Uterine smooth muscle cell (primary cell): ENCODE measurements at places on chromosomes 7 and 10. TPM values are rescaled to one million over a fixed set of nuclear protein-coding genes. Genes with fewer than 3 reads are reported as not detected.

Gene NSUN6
- 10.6 and 14.1 TPM in 2 replicates for total RNA-seq

Gene LIPJ
- total RNA-seq: not detected in 2 replicates

Gene ZNF853
- total RNA-seq: 1.2 and 3.9 TPM in 2 replicates

Gene CFAP69
- total RNA-seq: 4.4 and 6.2 TPM in 2 replicates

Gene SPDYE9
- total RNA-seq: not detected in 2 replicates

Gene AKAP9
- 56.4 and 60.6 TPM in 2 replicates for total RNA-seq

Gene TLX1
- total RNA-seq: not detected in 2 replicates

Gene OR13A1
- not detected in 2 replicates for total RNA-seq

Gene DENND10
- 50.1 and 88.1 TPM in 2 replicates for total RNA-seq

Gene NXPH1
- total RNA-seq: not detected in 2 replicates

Gene SLC26A3
- not detected in 2 replicates for total RNA-seq

Gene NEUROG3
- total RNA-seq: not detected in 2 replicates
